ENCODE measurements at places on chromosomes 2 and 18.

GRCh38 chr2:7728388-7728787, 811.2 kb downstream of the RNF144A start:
- no peak for DNase-seq

- DNase-seq, result no peak
These were observed 217.5 kb downstream of the ZNF804A start for GRCh38 chr2:184815824-184816223.

DNA sequence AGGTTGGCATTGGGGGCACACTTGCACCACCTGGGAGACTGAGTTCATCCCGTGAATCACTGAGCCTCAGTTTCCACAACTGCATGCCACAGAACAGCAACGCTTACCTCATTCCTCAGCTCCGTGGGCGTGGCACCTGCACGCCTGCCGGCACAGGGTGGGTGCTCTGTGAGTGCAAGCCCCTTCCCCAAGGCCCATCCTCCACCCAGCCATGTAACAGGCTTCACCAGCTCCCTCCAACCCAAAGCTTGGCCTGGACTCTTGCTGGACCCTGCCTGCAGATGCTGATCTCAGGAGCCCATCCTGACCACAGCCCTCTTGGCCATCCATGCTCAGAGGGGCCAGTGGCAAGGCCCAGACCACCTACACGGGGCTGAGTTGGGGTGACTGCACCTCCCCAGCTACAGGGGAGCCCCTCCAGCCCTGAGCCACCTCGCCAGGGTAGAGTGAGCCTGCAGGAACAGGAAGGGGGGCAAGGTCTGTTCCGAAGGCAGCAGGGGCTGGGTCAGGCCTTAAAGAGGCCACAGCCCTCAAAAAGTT, 1.8 kb downstream of the PRLH start:
- DNase-seq, result no peak

- no peak for DNase-seq
These were observed 59.0 kb downstream of the TPGS2 start for GRCh38 chr18:36769611-36770314.

DNA sequence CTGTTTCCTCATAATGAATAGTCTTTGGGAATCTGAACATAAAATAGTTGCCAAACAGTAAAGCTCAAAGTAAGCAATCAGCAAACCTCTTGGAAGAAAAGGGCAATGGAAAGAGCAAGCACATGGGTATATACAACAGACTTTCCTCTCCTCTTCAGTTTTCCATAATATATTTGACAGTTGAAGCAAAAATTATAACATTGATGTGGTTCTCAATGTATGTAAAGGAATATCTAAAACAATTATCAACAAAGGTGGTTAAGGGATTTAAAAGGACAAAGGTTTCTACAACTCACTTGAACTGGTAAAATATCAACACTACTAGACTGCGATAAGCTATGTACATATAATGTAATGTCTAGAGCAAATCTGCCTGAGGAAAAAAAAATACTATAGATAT, 168.6 kb upstream of the SMAD7 start:
- DNase-seq, result no peak

- DNase-seq, result no peak
These were observed 17.5 kb upstream of the PKDCC start for GRCh38 chr2:42030200-42030759.

GRCh38 chr18:55221622-55222021, 262.4 kb upstream of the CCDC68 start:
- no peak for DNase-seq

- no peak for DNase-seq
These were observed 36.5 kb downstream of the LPIN2 start for GRCh38 chr18:2976218-2977132.

- DNase-seq, result no peak
These were observed 477.4 kb downstream of the CPS1 start for GRCh38 chr2:211033765-211034164.

- DNase-seq, result no peak
These were observed 169.1 kb downstream of the ATAD2B start for GRCh38 chr2:23757686-23758433.

GRCh38 chr2:177519534-177520115, 127.1 kb downstream of the AGPS start:
- no peak for DNase-seq

DNA sequence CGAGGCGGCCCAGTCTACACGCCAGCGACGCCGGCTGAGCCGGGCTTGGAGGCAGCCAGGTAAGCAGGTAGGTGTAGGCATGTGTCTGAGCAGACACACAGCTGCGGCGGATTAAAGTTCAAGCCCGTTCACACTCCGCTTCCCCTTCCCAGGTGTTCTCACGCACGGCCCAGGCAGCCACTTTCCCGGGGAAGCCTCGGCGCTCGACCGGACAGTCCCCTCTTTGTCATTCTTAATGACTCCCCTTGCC, 367 bp downstream of the TGFA start:
- peak; percentile 16 for DNase-seq

DNA sequence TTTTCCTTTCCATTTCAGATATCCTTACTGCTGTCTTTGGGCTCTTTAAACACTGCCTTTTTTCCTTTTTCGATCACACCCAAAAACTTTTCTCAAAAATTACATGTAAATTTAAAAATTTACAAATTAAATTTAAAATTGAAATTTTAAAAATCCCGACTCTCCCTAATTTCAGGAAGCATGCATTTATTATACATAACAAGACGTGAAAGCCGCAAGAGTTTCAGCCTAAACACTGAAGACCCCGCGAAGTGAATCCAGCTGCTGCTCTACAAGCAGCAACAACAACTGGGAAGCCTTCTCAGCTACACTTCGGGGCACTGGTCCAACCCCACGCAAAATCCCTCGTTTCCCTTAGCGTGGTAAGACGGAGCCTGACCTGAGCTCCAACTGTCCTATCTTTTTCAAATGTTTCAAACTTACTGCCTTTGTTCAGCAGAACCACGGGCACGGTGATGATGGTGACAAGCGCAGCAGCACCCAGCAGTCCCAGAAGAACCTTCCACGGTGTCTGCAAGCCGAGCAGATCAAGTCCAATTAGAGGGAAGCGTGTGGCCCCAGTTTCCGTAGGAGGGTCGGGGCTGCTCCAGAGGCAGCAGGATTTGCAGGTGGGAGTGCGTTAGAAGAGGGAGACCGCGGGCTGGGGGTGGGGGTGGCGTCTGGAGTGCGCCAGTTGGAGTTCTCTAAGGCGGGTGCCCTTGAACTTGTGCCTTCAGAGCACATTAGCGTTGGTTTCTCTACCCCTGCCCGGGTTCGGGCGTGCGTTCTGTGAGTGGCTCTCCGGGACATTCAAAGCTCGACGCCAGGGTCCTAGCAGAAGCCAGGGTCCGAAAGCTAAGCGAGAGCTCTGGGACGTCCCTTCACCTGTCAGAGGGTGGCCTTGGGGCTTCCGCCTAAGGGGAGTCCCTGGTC, 783 bp downstream of the DPP4 start:
- DNase-seq, result no peak

DNA sequence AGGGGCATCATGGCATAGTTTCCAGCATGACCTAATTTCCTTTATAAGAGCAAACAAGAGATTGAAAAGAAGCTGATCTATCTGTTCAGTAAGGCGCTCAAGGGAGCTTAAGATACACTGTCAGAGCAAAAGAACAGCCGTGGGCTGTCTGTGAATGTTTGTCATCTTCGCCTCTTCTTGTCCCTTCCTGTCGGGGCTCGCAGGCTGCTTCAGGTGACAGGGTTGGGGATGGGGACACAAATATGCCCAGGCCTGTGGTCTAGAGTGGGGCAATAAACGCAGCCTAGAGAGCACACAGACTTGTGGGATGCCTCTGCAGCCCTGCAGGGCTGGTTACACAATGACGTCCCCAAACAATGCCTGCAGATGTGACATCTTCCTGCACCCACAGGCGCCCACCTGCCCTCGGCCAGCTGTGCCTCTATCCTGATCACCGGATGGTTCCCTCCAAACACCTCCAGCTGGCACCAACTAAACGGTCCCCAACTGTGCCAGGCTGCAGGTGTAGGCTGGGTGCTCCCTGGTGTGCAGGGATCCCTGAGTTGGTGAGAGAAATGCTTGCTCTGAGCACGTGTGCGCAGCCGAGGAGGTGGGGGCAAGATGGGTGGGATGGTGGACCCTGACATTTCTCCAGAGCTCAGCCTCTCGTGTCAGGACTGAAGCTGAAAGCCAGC, 72.8 kb downstream of the EDAR start:
- DNase-seq, result no peak

DNA sequence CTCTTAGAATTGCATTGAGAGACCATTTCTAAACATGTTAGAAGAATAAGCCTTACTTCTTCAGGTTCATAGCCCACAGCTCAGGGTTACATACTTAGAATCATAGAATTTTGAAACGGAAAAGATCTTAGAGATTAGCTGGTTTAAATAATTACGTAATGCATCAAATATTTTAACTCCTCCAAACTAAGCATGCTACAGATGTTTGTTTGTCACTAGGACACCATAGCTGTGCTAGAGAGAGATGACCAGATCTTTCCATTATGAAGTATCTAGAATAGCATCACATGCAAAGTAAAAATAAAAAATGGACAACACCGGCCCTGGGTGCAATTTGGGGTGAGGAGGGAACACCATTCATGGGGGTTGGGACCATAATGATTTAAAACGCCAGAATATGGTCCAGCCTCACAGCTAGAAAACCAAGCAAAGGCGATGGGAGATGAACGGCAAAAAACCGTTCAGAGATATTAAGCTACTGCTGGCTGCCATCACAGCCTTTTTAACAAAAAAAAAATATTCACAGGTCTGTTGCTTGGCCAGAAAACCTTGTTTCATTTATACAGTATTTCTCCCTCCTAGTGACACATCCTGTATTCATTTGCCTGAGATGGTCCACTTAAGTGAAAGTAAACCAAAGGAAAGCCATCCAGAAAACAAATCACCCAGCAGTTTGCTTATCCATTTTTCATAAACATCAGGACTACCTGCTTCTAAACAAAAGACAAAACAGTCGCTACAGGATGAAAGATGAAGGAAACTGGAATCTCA, 94.2 kb downstream of the EPHA4 start:
- no peak for DNase-seq

DNA sequence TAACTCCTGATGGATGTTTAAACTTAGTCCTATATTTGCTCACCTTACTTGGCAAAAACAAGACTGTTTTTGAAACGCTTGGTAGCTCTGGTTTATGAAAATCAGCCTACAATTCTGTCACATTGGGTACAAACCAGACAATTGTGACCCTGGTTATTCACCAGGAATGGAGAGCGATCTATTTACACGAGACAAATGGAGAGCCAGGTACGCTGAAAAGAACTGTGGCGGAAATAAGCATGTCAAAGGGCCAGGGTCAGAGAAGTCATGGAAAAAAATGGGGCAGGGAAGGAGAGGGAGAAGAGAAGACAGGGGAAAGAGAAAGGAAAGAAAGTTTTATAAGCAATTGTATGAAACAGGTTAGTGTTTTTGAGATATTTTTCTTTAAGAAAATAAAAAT, 119.5 kb upstream of the ZFP36L2 start:
- DNase-seq, result no peak

DNA sequence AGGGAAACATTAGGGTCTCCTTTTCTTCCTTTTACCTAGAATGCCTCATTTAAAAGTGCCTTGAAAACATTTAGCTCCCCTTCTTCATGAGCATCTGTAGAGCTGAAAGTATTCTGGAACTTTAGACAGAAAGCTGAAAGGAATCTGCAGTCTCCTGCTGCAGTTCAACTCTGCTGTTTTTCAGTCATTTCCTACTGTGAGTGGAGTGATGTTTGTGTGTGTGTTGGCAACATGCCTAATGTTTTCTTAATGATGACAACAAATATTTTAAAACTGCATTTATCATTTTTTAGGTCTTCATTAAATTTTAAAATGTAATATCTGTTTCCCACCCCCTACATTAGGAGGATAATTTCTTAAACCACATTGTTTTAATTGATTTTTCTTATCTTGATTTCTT, 66.6 kb downstream of the TWSG1 start:
- no peak for DNase-seq

GRCh38 chr2:37851428-37851827, 73.7 kb upstream of the RMDN2 start:
- no peak for DNase-seq

- DNase-seq, result no peak
These were observed 502.0 kb downstream of the RNF144A start for GRCh38 chr2:7419186-7419585.

DNA sequence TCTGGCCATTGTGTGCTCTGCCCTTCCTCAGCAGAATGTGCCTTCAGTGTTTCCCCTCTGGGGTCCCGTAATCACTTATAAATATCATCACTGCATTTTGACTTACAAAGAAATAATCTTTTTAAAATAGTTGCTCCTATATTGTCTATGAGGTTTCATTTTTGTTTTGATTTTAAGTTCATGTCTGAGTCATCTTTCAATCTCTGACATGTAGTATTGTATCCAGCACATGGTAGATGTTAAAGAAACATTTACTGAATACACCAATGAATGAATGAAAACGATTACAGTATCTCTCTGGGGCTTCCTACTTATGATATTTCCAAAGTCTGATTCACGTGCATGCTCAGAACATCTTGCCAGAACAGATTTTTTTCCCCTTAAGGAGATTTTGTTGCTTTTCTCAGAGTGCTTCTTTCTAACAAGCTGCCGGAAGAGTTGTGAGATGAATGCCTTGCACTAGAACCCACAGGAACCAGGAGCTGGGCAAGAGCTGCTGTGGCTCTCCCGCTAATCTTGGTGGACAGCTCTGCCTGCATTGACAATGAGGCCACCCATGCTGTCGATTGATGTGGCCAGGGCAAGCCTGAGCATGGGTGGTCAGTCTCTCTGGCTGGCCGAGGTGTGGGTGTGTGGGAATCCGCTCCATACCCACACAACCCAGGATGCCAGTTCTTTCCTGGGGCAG, 199.4 kb downstream of the CYRIA start:
- no peak for DNase-seq

DNA sequence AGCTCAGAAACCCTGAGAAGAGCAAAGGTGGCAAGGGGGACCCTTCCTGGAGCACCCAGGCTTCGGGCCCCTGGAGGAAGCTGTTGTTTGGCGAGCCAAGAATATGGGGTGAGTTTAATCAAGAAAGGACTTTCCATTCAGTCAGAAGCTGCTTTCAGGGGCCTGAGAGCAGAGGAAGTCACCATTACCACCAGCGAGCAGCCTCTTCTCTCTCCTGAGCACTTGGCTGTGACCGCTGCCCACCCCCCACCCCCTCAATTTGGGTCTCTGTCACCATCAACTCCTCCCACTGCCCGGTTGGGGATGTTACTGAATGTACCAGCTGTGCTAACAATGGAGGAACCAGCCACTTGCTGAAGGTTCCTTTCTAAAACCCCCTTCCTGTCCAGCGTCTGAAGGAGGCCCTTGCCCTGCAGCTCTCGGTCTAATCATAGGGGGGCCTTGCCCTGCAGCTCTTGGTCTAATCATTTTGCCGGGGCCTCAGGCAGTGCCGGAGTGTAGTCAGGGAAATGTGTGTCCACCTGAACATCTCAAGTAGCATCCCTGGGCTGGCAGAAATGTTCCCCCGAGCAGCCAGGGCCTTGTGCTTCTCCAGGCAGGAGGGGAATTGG, 943 bp downstream of the INPP5D start:
- no peak for DNase-seq

- DNase-seq, result peak; percentile 58
These were observed 412 bp upstream of the NCK2 start for GRCh38 chr2:105744091-105744908.

- no peak for DNase-seq
These were observed 193.8 kb upstream of the RND3 start for GRCh38 chr2:150681120-150681804.

- no peak for DNase-seq
These were observed 126.2 kb downstream of the STRN start for GRCh38 chr2:36839976-36840617.
